Stimulated activated CD8-positive, alpha-beta memory T cell treated with anti-CD3 and anti-CD28 coated beads, Interleukin-2, amount 100 ng/mL, for 1 hour (primary cell): ENCODE measurements at places on chromosomes 6 and 20.

DNA sequence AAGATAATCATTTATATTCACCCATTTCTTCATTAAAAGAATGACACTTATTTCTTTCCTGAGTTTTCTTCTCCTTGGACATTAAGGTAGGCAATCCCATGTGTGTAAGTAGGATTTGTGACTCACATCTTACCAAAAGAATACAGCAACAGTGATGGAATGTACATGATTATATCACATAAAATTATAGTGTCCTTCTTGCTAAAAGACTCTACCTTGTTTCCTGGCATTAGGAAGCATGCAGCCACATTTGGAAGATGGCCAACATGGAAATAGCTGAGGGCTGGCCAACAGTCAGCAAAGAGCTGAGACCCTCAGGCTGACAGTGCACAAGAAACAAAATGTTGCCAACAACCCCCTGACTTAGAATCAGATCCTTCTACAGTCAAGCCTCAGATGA is 327.9 kb upstream of the MARCKS start:
- no peak for DNase-seq

DNA sequence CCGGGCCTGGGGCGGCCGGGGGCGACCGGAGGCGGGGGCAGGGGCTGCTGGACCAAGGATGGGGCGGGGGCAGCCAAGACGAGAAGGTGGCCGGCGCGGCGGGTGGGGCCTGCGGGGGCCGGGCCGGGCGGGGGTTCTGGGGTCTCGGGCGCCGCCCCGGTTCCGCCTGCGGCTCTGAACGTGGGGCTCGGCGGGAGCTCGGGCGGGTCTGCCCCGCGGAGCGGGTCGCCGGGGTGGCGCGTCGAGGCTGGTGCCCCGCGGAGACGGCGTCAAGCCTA is 204 bp downstream of the ADRM1 start:
- no peak for DNase-seq

GRCh38 chr20:59992526-59993084 is 34.4 kb downstream of the CDH26 start:
- DNase-seq, result no peak

DNA sequence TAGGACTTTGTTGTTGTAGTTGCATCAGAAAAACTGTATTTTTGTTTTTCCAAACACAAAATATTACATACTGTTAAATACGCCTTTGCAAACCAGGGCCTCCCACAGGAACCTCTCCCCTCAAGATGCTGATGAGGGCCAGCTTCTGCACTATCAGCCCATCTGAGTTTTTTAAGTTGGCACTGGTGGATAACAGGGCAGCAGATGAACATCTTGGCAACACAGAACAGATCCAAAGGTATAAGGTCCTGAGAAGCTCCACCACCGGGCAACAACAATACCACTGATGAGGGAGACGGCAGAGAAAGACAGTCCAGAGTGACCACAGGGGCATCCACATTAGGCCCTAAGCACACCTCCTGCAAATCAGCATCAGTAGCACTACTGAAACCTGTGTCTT is 177.7 kb downstream of the DLL1 start:
- DNase-seq, result no peak

- DNase-seq, result no peak
These were observed 2.8 kb upstream of the CDH22 start for GRCh38 chr20:46311039-46311650.

- no peak for DNase-seq
These were observed 104.2 kb upstream of the THEMIS start for GRCh38 chr6:128005009-128005408.

- DNase-seq, result no peak
These were observed 49.7 kb upstream of the GPR31 start for GRCh38 chr6:167207527-167207926.

- DNase-seq, result no peak
These were observed 6.4 kb upstream of the TBXT start for GRCh38 chr6:166174031-166174430.
